Natural killer cell (primary cell): ENCODE measurements at places on chromosomes 2 and 18. TPM values are rescaled to one million over a fixed set of nuclear protein-coding genes. Genes with fewer than 3 reads are reported as not detected.
A peak's percentile ranks its signal among the peaks of the same experiment; 100 is the strongest.

DNA sequence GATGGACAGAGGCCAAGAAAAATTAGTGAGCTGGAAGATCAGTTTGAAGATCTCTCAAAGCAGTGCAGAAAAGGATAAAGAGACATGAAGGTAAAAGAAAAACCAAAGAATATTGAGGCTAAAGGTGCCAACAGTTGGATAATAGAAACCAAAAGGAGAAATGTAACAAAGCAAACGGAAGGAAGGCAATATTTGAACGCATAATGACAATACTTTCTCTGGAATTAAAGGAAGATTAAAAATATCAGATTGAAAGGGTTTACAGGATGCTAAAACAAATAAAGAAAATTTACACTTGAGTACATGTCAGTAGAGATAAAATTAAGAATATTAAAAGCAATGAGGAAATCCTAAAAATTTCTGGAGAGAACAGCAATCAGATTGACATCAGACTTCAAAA, 125.9 kb upstream of the SEC11C start:
- DNase-seq: no peak

- no peak for DNase-seq
These were observed 133.9 kb downstream of the GFPT1 start for GRCh38 chr2:69253112-69253511.

GRCh38 chr2:239807568-239807967, 217.6 kb downstream of the NDUFA10 start:
- DNase-seq: no peak

DNA sequence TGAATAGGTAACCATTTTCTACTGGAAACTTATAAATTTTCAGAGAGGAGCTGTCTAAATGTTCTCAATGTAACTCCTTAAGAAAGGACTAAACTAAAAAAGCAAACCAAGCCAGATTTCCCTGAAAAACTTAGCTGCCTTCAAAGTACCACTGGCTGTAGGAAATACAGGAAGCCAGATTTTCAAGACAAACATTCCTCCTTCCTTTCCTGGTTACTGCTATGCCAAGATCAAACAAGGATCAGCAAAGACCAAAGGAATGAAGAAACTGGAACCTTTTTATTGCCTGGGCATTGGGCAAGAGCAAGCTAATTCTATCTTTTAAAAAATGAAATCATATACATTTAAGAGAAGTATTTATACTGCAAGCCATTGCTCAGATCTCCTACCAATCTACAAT, 212.7 kb downstream of the DYM start:
- DNase-seq: no peak

- DNase-seq: no peak
These were observed 11.9 kb upstream of the DNAH7 start for GRCh38 chr2:196080526-196080925.

CDK15 gene
- not detected for total RNA-seq

ATOH8 gene
- total RNA-seq: not detected

DNA sequence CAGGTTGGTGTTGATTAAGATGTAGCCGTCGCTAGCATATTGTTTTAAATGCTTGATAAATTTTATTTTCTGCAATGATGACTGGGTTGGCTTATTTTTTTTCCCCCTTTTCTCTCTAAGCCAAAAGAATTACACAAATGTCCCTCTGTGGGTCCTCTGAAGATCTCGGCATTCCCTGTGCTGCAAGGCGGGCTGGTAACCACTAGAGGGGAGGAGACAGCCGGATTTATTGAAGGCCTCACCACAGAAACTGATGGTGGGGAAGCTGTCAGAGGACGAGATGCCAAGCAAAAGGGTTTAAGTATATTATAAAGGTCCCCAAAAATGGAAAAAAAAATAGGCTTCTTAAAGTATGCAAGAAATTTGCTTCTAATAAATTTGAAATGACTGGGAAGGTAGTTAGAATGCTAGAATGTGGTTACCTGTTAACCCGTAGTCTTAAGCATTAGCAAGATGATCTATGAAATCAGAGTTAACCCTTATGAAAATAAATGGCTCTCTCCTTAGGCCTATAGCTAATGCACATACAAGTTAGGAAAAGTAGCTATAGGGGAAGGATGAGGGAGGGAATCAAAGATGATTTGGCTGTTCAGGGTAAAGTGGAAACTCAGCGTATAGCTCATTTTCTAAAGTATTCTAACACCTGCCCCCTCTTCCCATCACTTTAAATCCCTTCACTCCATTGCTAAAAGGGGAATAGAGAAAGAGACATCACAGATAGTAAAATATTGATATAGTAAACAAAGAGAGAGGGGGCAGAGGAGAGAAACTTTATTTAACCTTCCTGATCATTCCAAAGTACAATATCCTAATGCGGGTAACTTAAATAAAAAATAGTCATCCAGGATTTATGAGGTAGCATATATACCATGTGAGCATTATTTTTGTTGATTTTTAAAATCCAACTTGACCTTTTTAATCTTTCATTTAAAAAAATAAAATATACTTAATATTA, 894.5 kb upstream of the POU3F3 start:
- no peak for DNase-seq

GPR155 gene
- 4.4 TPM for total RNA-seq

DNA sequence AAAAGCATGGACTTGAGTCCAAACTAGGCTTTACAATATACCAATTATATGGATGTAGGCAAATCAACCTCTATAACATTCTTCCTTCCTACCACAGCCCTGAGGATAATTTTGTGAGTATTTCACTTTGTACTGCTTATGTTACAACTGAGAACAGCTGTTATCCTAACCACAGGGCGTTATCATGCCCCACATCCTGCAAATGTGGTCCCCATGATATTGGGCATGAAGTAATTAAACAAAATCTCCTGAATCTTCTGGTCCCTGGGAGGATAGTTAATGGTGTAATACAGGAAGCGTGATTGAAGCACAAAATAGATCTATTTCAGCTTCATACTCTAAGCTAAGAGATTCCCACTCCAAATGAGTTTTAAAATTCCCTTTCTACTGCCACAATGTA, 223.6 kb downstream of the CDH20 start:
- DNase-seq: no peak

SPC25 gene
- 1.0 TPM for total RNA-seq

DNA sequence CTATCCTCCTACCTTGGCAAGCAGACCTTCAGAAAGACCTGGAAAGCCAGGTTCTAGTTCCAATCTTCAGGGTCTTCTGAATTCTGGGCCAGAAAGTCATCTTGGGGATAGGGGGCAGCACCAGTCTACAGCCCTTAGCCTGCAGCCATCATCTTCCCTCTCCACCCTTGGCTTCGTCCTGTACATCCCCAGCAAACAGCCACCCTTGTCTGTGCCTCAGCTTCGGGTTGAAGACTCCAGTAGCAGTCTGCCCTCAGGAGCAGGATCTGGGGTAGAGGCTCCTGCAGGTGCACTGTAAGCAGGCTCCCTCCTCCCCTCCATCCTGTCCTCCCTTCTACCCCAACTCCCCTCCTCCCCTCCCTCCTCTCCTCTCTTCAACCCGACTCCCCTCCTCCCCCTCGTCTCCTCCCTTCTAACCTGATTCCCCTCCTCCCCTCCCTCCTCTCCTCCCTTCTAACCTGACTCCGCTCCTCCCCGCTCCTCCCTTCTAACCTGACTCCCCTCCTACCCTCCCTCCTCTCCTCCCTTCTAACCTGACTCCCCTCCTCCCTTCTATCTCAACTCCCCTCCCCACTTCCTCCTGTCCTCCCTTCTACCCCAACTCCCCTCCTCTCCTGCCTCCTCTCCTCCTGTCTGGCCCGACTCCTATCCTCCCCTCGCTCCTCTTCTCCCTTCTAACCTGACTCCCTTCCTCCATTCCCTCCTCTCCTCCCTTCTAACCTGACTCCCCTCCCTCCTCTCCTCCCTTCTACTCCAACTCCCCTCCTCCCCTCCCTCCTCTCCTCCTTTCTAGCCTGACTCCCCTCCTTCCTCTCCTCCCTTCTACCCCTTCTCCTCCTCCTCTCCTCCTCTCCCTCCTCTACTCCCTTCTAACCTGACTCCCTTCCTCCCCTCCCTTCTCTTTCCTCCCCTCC, 90.1 kb upstream of the SMAD2 start:
- peak; percentile 10 for DNase-seq

DNA sequence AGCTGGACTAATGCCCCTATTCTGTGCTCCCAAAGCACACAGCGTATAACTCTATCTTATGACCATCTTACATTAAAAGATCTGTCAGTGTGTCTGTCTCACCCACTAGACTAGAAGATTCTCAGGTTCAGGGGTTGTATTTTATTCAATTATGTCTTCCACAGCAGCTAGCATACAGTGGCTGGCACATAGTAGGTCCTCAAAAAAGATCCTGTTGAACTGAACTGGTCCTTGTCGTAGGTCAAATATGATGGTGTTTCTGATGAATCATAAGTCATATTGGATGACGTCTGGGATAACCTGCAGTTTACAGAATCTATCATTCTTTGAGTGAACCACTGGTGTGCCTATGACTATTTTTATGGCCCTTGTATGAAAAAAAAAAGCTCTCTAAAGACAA, 11.3 kb upstream of the TTC39C start:
- DNase-seq: no peak

- no peak for DNase-seq
These were observed 665.5 kb upstream of the CNTNAP5 start for GRCh38 chr2:123359636-123360035.
